ENCODE measurements at places on chromosomes 3 and 15. TPM values are rescaled to one million over a fixed set of nuclear protein-coding genes. Genes with fewer than 3 reads are reported as not detected.
A peak's percentile ranks its signal among the peaks of the same experiment; 100 is the strongest.

The CSPG4 gene
- total RNA-seq: 2.0 TPM

The INKA1 gene
- total RNA-seq: 1.2 TPM

The ADAMTS9 gene
- total RNA-seq: 0.46 TPM

The MYZAP gene
- 0.72 TPM for total RNA-seq

The PDZRN3 gene
- 5.5 TPM for total RNA-seq

The CCDC32 gene
- total RNA-seq: 11.1 TPM

The CIDEC gene
- not detected for total RNA-seq

The MAGEL2 gene
- 9.7 TPM for total RNA-seq

The FBXO40 gene
- total RNA-seq: 0.15 TPM

DNA sequence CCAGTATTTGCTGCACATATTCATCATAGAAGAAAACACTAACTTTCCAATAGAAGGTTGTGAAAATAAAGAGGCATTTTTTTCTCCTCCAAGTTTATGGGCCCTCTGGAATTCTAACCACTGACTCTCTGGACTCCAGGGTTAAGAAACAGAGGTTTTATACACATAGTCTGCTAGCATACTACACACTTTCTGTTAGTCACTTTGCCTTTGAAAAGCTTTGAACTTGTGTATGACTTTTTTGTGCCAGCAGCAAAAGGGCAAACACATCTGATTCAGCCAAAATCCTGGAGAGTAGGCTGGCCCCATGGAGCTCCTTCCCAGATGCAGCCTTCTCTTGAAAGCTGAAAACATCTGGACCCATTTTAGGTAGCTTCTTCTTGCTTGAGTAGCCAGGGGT is 6.2 kb downstream of the ZIC4 start:
- peaks cover 63% of the 10 kb centered on the region for H3K27me3 ChIP-seq
- no peaks in the 10 kb centered on the region for H3K36me3 ChIP-seq
- H3K4me1 ChIP-seq: peaks cover 14% of the 10 kb centered on the region
- H3K4me3 ChIP-seq: no peak overlapping the region

DNA sequence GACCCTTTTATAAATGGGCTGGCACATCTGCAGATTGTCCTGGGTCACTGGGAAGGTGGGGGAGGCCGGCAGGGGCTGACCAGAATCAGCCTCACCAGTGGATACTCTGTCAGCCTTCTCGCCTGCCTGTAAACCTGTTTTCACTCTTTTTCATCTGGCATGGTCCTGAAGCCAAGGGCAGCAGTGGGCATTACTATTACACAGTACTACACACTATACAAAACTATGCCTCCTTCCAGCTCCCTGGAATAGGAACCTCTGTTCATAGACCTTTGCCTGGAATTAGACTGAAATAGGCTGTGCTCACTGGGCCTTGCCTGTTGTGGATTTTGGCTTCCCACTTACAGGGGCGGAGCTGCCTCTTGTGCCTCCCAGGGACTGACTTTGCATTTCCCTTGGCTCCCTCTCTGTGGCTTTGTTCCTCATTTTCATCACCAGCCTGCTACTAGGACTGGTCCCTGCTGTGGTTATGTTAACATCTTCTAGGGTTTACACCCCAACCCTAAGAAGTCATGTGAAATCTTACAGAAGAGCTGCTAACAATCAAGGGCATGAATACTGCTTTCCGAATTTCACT is 120.7 kb downstream of the FNDC3B start:
- DNase-seq: peak; percentile 53
- H3K27me3 ChIP-seq: no peaks in the 10 kb centered on the region
- H3K27ac ChIP-seq: peak overlapping the region; percentile 72

DNA sequence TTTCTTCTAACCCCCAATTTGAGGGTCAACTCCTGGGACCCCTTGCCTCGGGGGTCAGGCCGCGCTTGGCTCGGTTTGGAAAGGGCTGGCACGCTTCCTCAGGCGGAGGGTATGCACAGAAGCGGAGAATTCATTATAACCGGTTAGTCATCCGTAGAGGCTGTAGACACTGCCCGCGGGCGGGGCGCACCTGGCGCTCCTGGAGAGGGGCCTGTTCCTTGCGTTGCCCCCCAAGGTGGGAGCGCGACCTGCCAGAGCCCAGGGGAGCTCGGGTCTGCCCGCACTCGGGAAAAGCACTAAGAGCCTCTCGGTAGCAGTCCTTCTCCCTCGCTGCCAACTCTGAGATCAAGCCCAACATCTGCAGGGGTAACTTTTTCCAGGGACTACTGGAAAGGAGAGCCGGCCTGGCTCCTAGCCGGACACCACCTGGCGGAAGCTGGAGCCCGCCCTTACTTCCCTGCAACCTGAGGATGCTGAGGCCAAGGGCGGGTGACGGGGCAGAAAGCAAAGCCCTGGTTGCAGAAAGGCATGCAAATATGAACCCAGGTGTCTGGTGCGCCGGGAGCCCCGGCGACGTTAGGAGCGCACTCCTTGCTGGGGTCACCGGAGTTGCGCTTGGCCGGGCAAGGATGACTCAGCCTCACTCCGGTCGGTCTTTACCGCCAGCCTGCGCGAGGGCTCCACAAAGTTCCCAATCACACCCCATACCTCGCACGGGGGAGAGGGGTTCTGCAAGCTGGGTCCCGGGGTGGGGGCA is 1.5 kb upstream of the CACNA2D3 start:
- H3K4me1 ChIP-seq: no peaks in the 10 kb centered on the region
- H3K27ac ChIP-seq: no peak overlapping the region
- H3K36me3 ChIP-seq: peaks cover 9% of the 10 kb centered on the region
- H3K27me3 ChIP-seq: peaks cover 33% of the 10 kb centered on the region
- DNase-seq: peak; percentile 69
- H3K4me3 ChIP-seq: peak overlapping the region; percentile 64

- H3K27me3 ChIP-seq: peaks cover 4% of the 10 kb centered on the region
- H3K27ac ChIP-seq: no peak within 1 kb of the TSS
- H3K4me3 ChIP-seq: peak within 1 kb of the TSS; percentile 68
- H3K4me1 ChIP-seq: peaks cover 3% of the 10 kb centered on the region
Measured at GRCh38 chr3:64224826-64225610, at the start of gene PRICKLE2. PRICKLE2 (minus strand) TSS chr3:64225466; CDS start chr3:64198927, 26,539 bp downstream.

GRCh38 chr3:20111836-20112235 is 71.6 kb downstream of the KAT2B start:
- no peak for DNase-seq
- no peak overlapping the region for H3K4me3 ChIP-seq
- H3K36me3 ChIP-seq: no peaks in the 10 kb centered on the region
- H3K27ac ChIP-seq: no peak overlapping the region
- H3K4me1 ChIP-seq: no peaks in the 10 kb centered on the region

DNA sequence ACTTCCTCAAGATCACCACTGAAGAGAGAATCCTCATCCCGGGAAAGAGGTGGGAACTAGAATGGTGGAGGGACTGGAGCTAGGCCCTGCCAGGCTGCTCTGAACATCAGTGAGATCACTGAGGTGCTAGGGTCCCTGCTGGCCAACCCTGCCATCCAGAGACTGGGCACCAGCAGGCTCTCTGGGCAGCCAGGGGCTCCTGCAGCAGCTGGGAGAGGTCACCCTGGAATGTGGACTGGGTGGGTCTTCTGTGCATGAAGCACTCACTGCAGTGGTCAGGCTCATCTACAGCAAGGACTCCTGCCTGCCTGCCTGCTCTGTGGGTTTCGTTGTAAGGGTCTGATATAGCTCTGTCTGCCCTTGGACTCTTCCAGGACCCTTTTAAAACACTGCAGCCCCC is 24.9 kb downstream of the ALS2CL start:
- H3K27ac ChIP-seq: no peak overlapping the region
- H3K36me3 ChIP-seq: no peaks in the 10 kb centered on the region
- no peaks in the 10 kb centered on the region for H3K27me3 ChIP-seq

- no peaks in the 10 kb centered on the region for H3K27me3 ChIP-seq
- H3K4me1 ChIP-seq: no peaks in the 10 kb centered on the region
- no peak overlapping the region for H3K27ac ChIP-seq
- no peak for DNase-seq
Measured at GRCh38 chr15:94238539-94239118, 7.3 kb downstream of the MCTP2 start.

DNA sequence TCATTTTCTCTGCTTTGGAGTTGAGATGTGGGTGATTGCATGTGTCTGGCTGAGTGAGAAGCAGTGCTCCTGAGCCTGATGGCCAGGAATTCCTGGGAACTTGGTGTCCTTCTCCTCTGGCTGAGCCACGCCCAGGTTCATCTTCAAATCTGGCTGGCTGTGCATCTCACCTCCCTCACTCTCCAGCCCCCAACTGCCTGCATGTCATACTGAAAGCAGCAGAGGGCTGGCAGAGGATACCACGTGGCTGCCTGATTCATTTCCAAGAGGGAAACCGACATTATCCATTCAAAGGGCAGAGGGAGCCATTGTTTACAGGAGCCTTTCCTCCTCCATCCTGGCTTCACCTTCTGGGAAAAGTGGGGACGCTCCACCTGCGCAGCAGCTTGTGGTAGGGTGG is 57.4 kb downstream of the ABHD5 start:
- no peaks in the 10 kb centered on the region for H3K27me3 ChIP-seq
- no peak for DNase-seq
- H3K27ac ChIP-seq: no peak overlapping the region
- no peaks in the 10 kb centered on the region for H3K4me1 ChIP-seq
- H3K4me3 ChIP-seq: no peak overlapping the region

- no peak overlapping the region for H3K4me3 ChIP-seq
- H3K4me1 ChIP-seq: no peaks in the 10 kb centered on the region
Measured at GRCh38 chr3:171226794-171227193, 200.3 kb upstream of the SLC2A2 start.

GRCh38 chr3:182469086-182469485 is 324.2 kb upstream of the ATP11B start:
- no peaks in the 10 kb centered on the region for H3K27me3 ChIP-seq
- no peak overlapping the region for H3K4me3 ChIP-seq
- no peak for DNase-seq
- H3K36me3 ChIP-seq: no peaks in the 10 kb centered on the region

DNA sequence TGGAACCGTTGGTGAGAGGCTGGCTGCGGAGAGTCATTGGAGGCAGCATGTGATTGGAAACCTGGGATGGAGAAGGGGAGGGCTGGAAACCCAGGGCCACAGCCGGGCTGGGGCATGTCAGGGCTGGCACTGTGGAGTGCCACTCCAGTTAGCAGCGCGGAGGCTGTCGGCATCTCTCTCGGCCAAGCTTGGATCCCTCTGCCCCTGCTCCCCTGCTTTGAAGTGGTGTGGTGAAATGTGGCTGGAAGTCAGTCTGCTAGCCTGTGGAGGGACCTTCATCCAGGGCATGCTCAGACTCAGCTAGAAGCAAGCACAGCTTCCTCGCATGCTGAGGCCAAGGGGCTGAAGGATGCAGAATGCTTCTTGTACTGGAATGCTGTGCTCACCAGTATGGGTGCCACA is 13.5 kb downstream of the SLCO3A1 start:
- H3K36me3 ChIP-seq: peaks cover 15% of the 10 kb centered on the region
- H3K27me3 ChIP-seq: no peaks in the 10 kb centered on the region
- DNase-seq: no peak
- no peak overlapping the region for H3K27ac ChIP-seq
- H3K4me3 ChIP-seq: no peak overlapping the region
- H3K4me1 ChIP-seq: no peaks in the 10 kb centered on the region

DNA sequence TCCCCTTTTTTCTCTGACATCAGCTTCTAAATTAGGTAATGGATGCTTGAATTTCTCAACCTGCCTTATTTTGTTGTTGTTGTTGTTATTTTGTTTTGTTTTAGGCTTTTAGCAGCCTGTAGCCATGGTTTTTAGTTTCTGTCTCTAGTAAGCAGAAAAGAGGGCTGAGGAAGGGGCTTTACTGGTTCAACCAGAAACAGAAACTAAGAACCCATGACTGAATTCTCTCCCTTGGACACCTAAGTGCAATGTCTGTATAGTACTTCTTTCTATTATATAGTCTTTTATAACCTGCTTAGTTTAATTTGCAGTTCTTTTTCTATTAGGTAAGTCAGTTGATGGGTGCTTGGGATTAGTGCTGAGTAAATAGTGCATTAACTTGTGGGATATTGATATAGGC is 129.0 kb downstream of the BBX start:
- DNase-seq: no peak
- no peaks in the 10 kb centered on the region for H3K27me3 ChIP-seq
- H3K4me3 ChIP-seq: no peak overlapping the region
- no peaks in the 10 kb centered on the region for H3K4me1 ChIP-seq

- DNase-seq: no peak
- peaks cover 2% of the 10 kb centered on the region for H3K4me1 ChIP-seq
- H3K36me3 ChIP-seq: no peaks in the 10 kb centered on the region
- H3K4me3 ChIP-seq: no peak overlapping the region
- H3K27me3 ChIP-seq: no peaks in the 10 kb centered on the region
Measured at GRCh38 chr15:77311618-77312398, 108.1 kb downstream of the PEAK1 start.

- no peaks in the 10 kb centered on the region for H3K27me3 ChIP-seq
- H3K4me3 ChIP-seq: no peak overlapping the region
Measured at GRCh38 chr3:107297597-107297996, 79.6 kb upstream of the CCDC54 start.

DNA sequence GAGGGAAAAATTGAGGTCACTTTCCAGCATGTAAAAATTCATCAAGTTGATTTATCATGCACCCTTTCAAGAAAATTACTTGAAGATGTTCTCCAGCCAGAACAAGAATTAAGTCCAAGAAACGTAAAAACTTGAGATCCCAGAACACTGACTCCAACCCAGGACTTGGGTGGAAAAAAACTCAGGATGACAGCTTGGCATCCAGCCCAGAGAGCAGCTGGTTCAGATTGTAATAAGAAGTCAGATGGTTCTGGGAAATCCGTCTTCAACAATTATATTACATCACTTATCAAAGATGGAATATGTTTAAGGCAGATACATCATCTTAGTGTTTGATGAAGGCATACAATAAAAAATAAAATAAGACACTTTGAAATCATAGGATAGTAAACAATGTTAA is 23.0 kb upstream of the DNAJC13 start:
- no peak overlapping the region for H3K4me3 ChIP-seq
- no peak for DNase-seq
- no peaks in the 10 kb centered on the region for H3K27me3 ChIP-seq
- H3K36me3 ChIP-seq: peaks cover 8% of the 10 kb centered on the region
- no peak overlapping the region for H3K27ac ChIP-seq

DNA sequence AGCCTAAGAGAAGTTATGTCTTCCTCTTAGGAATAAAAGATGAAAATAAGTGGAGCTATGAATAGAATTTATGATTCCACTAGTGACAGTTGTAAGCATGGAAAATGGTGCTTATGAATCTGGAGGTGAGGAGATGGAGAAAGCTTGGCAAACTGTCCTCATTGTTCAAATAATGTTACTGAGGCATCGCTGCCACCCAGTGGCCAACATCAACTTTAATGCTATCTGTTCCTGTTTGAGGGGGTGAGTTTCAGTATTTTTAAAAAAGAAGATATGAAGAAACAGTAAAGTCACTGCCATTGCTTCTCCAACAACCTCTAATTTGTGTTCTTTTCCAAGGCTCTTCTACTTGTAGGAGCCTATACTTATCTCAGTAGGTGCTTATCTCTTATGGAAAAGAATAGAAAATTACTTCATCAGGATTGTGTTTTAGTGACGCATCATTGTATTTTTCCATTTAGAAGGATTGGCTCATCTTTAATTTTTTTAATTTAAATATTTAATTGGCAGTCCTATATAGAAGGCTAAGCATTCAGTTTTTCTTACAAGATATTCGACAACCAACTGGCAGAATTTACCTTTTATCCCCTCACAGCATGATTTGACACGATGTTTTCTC is 260.4 kb upstream of the P2RY1 start:
- no peaks in the 10 kb centered on the region for H3K4me1 ChIP-seq
- H3K27ac ChIP-seq: no peak overlapping the region
- DNase-seq: no peak
- no peaks in the 10 kb centered on the region for H3K27me3 ChIP-seq
- H3K4me3 ChIP-seq: no peak overlapping the region

Data from H9 (cell line).